Left cardiac atrium (tissue), 4 donors: ENCODE measurements at places on chromosomes 13 and 19. TPM values are rescaled to one million over a fixed set of nuclear protein-coding genes. Genes with fewer than 3 reads are reported as not detected.
A peak's percentile ranks its signal among the peaks of the same experiment; 100 is the strongest.

DNA sequence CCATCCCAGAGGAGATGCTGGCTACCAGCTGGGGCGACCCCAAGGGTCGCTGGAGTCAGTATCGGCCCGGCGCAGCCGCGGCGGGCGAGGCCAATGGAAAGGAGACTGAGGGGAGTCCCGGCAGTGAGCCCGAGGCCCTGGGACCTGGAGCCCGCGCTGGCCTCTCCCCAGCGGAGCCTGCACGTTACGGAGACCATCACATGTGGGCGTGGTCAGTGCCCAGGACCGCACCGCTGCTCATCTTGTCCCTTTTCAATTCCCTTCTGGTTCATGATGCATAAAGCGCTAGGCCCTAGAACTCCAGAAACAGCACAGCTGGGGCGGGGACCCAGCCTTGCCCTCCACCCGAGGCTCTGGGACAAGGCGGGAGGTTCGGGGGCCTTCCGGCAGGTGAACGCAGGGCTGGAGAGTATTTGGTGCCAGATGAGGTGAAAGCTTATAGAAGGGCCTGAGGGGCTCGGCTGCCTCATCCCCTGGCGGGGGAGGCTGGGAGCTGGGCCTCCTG lies 8.0 kb downstream of the C19orf25 start:
- no peak for DNase-seq

DNA sequence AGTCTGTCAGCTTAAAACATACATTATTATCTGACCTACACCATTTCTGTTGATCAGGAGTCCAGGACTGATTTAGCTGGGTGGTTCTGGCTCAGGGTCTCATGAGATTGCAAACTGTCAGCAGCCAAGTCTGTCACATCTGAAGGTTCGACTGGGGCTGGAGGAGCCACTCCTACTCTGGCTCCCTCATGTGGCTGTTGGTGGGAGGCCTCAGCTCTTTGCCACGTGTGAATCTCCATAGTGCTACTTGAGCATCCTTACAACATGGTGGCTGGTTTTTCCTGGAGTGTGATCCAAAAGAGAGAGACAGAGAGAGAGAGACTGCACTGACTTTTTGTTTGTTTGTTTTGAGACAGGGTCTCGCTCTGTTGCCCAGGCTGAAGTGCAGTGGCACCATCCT lies 63.6 kb upstream of the NFIC start:
- no peak for DNase-seq

- no peak for DNase-seq
Observed at GRCh38 chr13:98912846-98913245, 65.0 kb downstream of the DOCK9 start.

DNA sequence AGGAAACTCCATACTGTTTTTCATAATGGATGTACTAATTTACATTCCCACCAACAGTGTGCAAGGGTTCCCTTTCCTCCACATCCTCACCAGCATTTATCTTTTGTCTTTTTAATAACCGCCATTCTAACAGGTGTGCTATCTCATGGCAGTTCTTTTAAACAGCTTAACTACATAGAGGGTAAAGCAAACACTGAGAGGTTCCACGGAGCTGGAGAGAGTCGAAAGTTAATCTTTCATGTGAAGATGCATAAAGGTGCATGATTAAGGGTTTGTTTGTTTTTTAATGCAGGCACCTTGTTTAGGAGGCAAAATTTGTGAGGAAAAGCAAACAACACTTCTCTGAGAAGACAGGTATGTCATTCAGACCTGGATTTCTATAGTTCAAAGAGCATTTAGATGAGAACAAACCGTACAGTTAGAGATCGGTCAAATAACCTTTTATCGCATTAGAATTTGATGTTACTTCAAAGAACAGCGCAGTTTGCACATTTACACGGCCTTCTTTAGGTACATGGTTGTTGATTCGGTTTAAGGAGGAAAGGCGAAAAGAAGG lies 193.9 kb downstream of the RBM26 start:
- no peak for DNase-seq

SLAIN1 gene
- 9.1 TPM for total RNA-seq

- DNase-seq = peak; percentile 70
Observed at GRCh38 chr19:38831142-38831605, 420 bp downstream of the ECH1 start.

CLIP3 gene
- total RNA-seq = 7.9 TPM
